ENCODE measurements at places on chromosomes 13 and 19.

DNA sequence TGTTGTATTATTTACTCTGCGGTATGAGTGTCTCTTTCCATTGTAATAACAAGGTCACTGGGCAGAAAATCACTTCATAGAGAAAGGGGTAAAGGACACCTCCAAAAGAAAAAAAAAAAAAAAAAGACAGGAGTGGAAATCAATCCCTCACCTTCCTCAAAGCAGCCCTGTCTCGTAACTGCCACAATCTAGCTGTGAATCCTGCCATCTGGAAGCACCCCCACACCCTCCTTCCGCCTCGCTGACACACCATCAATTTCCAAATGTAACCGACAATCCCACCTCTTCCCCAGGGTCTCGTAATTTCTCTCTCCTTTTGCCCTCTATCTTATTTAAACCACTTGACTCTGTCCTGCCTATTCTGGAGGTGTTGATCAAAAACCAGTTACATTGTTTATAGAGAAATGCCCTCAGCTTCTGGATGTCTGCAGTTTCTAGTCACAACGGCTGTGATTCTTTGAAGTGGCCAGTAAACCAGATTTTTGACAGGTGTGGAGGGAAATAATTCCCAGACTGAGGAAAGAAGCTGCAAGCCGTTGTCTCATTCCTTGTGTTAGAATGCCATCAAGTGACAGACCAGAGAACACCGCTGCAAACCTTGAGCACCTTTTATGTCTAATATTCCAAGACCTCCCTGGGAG lies 9.1 kb upstream of the POP4 start:
- DNase-seq, result no peak

GRCh38 chr19:6099599-6099998 lies 10.7 kb downstream of the RFX2 start:
- no peak for DNase-seq

GRCh38 chr19:36709423-36709822 lies 22.0 kb downstream of the ZNF567 start:
- no peak for DNase-seq

GRCh38 chr19:39566064-39566463 lies 26.1 kb upstream of the EID2 start:
- DNase-seq, result no peak

DNA sequence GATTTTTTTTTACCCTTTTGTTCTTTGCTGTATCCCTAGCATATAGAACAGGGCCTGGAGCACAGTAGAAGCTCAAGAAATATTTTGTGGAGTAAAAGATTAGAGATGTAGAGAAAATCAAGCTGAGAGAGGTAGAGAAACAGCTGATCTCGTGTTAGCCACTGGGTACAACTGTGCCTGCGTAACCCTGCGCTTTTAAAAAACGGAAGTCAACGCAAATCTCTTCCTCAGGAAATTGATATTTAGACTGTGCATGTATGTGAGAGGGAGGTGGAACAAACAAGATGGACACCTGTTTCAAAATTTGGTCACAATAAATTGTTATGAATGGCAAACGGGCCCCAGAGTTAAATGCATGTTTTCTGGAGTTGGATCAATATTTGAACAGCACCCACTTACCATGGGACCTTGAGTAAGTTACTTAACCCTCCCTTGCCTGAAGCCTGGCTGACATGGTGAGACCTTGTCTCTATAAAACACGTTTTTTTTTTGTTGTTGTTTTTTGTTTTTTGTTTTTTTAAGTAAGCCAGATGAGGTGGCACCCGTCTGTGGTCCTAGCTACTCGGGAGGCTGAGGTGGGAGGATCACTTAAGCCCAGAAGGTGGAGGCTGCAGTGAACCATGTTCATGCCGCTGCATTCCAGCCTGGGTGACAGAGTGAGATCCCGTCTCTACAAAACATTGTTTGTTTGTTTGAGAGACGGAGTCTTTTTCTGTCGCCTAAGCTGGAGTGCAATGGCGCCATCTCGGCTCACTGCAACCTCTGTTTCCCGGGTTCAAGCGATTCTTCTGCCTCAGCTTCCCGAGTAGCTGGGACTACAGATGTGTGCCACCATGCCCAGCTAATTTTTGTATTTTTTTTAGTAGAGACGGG lies 3.3 kb upstream of the EPOR start:
- DNase-seq, result no peak

- DNase-seq, result no peak
Measured at GRCh38 chr13:29791508-29791907, 58.9 kb downstream of the UBL3 start.

GRCh38 chr13:52936806-52937205 lies 88.4 kb upstream of the PCDH8 start:
- no peak for DNase-seq

DNA sequence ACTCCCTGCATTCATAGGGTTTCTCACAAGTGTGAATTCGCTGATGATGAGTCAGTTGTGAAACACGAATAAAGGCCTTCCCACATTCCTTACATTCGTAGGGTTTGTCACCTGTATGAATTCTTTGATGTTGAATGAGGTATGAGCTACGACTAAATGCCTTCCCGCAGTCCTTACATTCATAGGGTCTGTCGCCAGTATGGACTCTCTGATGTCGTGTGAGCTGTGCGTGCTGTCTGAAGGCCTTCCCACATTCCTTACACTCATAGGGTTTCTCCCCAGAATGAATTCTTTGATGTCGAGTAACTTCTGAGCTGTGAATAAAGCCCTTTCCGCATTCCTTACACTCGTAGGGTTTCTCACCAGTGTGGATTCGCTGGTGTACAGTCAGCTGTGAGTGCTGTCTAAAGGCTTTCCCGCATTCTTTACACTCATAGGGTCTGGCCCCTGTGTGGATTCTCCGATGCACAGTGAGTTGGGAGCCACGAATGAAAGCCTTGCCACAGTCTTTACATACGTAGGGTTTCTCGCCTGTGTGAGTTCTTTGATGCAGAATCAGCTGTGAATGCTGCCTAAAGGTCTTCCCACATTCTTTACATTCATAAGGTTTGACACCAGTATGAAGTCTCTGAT lies 30.5 kb upstream of the COX7A1 start:
- no peak for DNase-seq

- no peak for DNase-seq
Measured at GRCh38 chr19:55365245-55365644, 2.2 kb upstream of the GARIN5B start.

- DNase-seq, result no peak
Measured at GRCh38 chr19:19745496-19746285, 12.8 kb upstream of the ZNF14 start.

DNA sequence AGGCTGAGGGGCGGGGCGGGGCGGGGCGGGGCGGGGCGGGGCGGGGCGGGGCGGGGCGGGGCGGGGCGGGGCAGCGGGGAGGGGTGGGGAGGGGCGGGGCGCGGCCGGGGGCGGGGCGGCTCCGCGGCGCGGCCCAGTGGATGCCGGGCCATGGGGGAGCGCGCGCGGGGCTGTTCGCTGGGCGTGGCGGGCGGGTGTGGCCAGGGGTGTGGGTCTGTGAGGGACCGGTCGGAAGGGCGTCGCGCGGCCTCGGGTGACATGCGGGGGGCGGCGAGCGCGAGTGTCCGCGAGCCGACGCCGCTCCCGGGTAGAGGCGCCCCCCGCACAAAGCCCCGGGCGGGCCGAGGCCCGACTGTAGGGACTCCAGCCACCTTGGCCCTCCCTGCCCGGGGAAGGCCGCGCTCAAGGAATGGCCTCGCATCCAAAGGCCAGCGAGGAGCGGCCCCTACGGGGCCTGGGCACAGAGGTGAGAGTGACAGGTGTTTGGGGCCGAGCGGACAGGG lies at the start of gene ZFP28:
Gene ZFP28 (plus strand): TSS at position 188 of the 503 bp plus-strand sequence. CDS start 71 bp downstream, at position 259.
- DNase-seq, result no peak

- no peak for DNase-seq
Measured at GRCh38 chr13:36132376-36132775, 1.2 kb upstream of the DCLK1 start.

DNA sequence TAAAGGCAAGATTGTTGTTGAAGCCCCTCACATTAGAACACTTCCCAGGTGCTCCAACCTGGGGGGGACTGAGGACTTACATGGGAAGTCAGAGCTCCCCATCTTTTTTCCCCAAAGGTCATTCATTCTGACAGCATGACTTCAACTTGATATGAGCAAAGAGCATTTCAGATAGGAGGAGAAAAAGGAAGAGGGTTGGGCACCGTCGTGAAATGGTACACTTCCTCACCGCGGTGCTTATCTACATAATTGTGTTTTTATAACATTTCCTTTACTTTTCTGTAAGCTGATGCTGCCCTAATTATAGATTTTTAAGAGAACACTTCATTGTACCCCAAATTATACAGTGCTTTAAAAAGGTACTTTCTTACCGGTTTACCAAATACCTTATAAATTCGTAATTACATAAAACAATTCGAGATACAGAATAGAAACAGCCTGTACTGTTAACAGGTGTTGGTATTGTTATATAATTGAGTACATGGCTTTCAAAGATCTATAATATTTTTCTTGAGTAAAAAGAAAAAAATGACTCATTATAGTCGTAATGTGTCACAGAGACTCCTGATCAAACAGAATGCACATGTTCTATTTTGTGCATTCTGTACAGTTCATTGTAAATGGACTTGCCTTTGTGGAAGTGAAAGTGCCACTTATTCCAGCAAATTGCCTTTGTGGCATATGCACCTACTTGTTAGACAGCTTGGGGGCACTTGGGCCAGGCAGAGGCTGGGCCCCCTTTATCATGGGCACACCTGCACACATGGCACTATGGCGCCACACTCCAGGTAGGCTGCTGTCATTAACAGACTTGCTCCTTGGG lies 81.8 kb downstream of the GGACT start:
- no peak for DNase-seq

DNA sequence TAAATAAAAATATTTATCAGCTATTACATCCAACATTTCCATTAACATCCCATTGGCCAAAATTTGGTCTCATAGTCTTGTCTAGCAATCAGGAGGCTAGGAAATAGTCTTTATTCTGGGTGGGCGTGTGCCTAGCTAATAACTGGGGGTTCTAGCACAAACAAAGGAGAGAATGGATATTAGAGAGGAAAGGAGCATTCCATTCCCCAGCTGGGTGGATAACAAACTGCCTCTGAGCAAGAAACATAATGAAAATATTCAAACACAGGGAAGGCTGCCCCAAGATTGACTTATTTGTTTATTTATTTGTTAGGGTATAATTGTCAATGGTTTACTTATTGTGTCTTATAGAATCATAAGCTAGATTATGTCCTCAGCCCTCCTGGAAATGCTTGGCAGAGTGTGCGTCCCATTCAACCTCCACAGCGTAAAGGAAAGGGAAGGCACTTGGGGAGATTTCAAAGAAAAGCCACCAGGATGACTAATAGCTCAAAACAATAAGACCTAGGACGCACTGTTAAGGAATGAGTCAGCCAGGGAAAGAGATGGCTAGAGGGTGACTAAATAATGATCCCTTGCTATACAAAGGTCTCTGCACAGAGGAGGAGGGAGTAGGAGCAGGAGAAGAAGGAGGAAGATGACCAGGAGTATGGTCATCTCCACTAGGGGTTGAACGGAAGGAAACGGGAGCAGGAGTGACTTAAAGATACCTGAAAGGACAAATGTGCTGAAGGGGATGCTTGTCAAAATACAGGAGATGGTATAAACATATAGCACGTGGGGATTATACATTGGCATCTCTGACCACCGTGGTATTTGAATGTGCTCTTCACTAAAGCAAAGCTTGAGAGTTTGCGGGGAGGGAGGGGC lies 23.5 kb upstream of the USP12 start:
- DNase-seq, result no peak
